ENCODE measurements at places on chromosomes 7 and 10.

DNA sequence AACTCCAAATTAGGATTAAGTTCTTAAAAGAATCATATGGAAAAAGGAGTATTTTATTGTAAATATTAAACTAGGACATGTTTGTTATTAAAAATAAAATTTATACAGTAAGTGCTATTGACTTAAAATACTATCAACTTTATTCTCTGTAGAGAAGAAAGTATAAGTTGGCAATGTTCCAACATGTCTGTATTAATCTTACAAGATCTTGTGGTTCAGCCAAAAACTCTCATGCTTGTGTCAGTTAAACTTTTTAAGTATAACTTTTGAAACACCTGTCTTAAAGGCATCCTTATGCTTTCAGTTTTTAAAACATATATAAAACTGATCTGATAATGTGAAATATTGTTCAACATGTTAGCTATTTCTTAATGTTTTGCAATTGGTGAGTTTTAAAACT lies 160.7 kb downstream of the ZEB1 start:
- no peak for DNase-seq

- no peak for DNase-seq
These were observed 15.8 kb downstream of the BCL7B start for GRCh38 chr7:73541722-73542121.

DNA sequence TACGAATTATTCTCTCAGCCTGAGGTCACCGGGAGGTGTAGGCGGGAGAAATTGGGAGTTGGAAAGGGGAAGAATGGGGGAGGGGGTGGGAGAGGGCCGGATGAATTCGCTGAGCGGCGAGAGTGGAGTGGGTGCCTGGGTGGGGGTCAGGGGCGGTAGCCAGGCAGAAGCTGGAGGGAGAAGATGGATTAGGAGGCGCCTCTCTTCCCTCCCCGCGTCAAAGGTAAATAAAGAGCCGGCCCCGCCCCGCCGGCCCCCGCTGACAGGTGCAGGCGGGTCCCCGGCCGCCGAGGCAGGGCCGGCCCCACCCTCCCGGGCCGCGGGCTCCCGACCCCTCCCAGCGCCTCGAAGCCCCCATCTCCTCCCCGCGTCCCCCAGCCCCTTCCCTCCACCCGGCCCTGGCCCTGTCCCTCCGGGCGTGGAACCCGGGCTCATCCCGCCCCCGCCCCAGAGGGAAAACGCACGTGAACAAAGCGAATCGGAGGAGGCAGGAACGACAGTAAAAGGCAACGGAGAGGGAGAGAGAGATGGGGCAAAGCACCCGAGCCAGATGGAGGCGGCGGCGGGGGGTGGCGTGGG lies 872 bp downstream of the FAM131B start:
- no peak for DNase-seq

GRCh38 chr10:58894929-58895328 lies 281.5 kb upstream of the PHYHIPL start:
- no peak for DNase-seq

DNA sequence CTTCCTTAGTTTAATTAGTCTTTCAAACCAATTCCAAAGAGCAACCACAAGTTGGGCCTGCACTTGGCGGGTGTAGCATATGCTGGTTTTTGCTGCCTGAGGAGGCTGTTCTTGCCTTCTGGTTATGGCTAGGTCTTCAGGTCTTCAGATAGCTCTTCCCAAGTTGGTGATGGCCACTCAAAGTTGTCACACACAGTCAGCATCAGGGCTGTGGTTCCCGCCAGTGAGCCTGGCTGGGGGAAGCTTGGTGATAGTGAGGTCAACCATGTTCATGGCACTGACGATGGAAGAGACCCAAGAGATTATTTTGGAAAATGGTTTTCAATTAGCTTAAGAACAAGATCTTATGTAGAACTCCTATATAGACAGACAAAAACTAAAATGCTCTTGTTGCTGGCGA lies 18.8 kb upstream of the HTR5A start:
- no peak for DNase-seq

DNA sequence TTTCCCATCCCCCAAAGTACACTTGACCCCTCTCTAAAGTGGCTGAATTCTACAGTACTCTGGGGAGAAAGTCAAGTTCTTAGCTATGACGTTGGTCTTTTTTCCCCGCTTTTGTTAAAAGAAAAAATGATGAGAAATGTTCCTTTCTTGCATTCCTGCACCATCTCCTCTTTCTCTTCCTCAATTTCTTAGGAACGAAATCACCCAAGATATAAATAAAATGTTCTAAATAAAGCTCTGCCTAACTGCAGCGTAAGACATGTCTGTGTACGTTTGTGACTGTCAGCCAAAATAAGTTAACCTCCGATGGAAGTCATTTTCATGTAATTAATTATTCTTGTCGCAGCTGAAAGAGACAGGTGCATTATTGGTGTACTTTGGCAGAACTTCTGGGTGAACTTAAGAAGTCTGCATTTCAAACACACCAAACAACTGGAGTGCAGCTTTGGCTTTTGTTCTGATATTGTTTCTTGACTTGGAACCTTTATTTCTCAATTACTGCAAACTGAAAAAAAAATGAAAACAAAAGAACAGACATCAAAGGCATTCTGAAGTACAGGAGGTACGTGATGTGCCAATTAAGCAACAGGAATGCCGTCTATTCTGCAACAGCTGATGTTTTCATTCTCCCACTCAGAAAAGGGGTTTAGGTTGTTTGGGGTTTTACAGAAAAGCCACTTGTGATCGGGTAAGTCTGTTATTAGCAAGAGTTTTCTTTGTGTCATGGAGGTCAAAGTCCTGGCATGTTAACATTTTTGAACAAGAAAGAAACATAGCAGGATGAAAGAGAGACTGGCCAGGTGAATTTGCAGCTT lies 82.4 kb upstream of the SDK1 start:
- DNase-seq: no peak

DNA sequence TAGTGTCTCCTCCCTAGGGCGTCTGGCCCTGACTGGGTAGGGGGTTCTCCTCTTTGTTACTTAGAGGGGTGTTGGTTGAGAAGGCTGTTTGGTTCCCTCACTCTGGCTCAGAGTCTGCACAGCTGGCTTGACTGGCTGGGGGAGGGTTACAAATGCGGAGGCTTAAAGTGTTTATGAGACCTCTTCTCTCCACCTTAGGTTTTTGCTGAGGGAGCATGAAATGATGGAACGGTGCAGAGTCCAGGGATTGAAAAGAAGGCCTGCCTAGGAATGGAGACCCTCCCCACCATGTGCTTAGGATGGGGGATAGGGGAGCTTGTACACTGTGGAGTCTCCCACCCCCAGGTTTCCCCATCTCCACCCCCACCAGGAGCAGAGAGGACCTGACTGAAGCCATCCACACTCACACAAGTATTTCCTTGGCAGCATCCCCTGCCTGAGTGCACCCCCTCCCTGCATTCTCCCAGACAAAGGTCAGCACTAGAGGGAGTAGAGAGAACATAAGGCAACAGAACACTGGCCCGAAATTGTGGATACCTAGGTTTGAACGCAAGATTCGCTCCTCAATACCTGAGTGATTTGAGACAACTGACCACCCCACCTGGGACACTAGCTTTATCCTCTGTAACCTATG lies 1.7 kb upstream of the LDB1 start:
- no peak for DNase-seq

GRCh38 chr7:157654350-157654749 lies 317.5 kb downstream of the DNAJB6 start:
- no peak for DNase-seq

Measured in naive thymus-derived CD8-positive, alpha-beta T cell (primary cell).